ENCODE measurements at places on chromosomes 12 and 14.

GRCh38 chr12:95784915-95785314 lies 5.6 kb downstream of the NTN4 start:
- no peak for DNase-seq

DNA sequence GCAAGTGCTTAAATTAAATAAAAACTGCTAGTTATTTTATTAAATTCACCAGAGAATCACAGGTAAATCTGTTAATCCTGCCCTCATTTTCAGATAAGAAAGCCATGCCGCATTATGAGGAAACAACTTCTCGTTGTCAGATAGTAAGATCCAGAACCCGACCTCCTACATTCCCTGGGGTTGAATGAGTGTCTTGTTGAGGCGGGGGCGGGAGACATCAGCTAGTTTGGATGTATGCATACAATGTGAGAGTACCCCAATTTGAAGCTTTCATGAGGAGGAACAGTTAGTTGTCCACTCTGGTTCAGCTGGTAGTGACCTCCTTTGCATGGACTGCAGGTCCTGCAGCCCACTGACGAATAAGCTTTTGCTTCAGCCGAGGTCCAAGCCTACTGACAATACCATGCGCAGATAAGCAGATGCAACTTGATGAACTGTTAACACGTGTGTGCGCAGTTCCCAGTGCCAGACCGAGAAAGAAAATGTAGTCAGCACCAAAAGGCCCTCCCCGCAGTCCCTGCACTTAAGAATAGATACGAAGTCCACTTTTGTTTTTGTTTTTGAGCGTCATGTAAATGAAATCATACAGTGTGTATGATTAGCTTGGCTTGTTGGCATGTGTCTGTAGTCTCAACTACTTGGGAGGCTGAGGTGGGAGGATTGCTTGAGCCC lies 34.9 kb downstream of the EVL start:
- no peak for DNase-seq

- no peak for DNase-seq
Observed at GRCh38 chr12:130438243-130438620, 100.5 kb downstream of the PIWIL1 start.

DNA sequence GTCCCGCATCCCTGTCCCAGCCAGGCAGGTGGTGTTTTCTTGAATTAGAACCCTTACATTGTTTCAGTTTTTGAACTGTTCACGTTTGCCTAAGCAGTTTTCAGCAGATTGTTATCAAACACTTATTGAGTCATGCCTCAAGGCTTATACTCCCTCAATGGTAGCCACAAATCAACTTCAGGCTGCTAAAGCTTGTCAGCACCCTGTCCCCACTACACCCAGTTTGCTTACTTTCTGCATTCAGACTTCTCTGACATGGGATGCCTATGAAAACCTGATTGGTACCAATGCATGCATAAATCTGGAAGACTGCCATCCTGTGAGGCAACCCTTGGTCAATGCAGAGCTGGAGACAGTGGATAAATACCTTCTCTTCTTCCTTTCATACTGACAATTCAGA lies 225.4 kb downstream of the BTG1 start:
- no peak for DNase-seq

DNA sequence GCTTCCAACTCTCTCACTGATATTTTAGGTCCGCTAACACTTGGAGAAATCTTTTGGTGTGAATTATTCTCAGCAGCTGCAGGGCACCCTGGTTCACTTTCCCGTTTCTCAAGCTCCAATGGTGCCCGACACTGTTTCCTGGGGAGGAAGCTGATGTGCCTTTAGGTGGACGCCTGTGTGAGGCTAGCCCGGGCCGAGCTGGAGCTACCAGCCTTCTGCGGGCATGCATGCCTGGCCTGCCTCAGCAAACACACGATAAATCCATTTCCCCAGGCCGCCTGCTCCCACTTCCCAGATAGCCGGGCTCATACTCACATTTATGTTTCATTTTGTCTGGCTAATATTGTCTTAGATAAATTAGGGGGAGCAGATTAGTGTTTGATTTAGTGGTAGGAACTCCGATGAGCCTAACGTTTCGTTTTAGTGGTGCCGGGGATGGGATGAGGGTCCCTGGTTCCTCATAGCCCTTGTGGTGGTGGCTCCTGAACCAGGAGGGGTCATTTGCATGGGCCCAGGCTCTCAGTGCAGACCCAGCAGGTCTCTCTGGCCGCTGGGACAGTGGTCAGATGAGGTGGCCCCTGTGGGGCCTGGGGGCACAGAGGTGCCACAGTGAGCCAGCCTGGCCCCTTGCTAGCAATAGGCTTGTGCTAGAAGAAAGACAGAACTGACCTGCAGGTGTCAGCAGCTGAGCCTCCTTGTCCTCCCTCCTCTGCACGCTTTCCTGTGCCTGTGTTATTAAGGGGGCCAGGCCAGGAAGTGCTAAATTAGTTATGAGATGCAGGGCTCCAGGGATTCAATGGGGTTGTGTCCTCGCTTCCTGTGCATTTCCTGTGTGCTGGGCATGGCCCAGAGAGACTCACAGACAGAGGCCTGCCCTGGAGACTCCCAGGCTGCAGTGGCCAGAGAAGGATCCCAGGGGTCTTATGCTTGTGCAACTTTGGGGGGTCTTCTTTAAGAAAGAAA lies 88.3 kb downstream of the KIF26A start:
- no peak for DNase-seq

DNA sequence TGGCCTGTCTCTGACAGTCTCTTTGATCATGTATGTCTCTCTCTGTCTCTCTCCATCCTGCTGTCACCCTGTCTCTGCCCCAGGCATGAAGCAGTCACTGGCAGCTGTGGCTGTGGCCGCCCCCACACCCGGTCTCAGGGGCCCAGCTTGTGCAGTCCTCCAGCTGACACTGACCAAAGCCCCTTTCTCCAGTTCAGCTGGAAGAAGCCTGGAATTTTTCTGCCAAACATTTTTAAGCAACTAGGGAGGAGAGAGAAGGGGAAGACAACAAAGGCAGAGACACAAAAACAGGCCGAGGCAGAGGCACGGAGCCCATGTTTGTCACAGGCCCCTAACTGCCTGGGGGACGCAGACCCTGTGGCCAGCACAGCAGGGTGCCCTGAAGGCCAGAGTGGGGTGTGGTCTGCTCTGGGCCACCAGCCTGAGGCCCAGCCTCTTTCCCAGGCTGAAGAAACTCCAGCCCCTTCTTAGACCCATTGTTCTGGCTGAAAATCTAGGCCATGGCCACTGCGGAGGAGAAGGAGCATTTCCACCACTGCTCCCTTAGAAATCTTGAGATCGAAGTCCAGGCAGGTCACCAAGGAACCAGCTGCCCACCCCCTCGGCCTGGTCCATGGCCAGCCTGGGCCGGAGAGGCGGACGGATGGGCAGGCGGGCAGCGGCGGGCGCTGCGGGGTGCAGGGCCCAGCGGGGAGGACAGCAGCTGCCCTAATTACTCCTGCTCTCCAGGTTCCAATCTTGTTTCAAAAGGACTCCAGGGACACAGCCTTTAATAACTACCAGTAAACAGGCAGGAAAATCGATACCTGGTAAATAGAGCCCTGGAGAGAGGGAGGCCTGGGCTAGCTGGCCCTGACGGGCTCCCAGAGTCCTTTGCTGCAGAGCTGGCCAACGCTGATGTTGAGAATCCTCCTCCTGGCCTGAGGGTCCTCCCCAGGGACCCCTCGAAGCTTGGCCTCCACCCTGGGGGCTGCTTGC lies 14.9 kb downstream of the DTX1 start:
- no peak for DNase-seq

DNA sequence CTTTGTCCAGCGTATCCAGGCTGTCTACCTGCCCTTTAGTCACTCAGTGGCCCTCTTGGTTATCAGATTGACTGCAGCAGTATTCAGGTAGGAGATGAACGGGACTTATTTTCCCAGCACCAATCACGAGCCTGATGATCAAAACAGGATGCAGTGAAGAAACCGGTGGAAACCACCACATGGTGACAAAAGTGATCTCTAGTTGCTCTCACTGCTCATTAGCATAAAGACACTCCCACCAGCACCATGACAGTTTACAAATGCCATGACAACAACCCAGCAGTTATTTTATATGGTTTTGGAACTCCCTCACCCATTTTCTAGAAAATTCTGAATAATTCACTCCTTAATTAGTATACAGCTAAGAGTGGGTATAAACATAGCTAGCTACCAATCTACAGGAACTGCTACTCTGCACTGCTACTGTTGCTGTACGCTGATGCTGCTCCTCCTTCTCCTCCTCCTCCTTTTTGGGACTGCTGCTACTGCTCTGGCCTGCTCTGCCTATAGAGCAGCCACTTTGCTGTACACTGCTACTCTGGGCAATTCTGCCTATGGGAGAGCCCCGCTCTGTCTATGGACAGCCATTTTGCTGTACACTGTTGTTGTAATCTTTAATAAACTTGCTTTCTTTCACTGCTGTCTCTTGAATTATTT lies 142.5 kb upstream of the SSTR1 start:
- DNase-seq, result no peak

DNA sequence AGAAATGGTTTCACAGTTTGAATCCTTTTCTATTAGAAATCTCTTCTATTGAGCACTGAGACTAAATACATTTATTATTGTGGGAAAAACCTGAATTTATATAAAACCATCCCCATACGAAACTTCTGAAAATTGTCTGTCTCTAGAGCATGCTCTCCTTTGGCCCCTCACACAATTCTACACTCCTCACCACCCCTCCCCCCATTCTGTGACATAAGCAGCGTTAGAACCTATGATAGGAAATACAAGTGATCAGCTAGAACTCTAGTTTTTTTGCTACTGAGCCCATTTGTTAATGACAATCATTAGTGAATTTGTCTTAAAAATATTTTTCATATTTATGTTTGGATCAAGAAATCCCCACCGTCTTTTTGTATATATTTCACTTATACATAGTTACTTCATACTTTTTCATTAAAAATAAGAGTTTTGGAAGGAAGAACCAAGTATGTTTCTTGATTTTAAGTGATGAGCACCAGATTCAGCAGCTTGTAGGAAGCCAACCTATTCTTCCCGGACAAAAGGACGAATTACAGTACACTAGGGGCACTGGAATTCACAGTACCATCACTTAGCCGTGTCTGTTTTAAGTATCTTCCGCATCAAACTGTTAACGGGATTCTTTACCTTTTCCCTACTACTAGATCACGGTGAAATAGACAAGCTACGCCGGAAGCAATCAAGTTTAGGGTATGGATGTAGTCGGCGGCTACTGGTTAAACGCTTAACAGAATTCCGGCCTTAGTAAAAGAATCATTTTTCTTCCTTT lies 724 bp downstream of the GTSF1 start:
- no peak for DNase-seq

DNA sequence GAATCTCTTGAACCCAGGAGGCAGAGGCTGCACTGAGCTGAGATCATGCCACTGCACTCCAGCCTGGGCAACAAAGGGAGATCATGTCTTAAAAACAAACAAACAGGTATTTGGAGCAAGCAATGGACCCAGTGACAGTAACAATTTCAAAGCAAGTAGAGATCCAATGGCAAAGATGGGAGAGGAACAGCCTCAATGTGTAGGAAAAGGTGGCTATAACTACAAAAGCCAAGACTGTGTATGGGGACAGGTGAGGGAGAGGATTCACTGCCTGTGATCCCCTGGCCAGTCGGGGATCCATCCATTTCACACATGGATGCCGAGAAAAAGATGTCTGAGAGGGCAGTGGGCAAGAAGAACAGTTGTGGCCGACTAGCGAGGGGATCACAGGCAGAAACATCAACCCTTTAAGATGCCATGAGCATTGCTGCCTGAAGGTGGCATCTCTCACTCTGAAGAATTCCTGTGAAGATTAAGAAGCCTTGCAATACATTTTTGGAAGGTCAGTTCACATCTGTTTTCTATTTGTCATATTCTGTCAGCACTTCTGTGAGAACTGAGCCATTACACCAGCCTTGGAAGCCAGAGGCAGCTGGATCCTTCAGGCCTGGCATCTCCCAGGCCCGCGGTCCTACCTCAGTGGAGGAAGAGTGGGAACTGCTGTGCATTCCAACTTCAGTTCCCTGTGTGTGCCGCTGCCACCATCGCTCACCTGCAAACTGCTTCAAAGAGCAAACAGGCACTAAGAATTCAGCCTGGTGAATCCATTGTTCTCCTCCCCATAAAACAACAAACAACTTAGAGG lies 54.5 kb upstream of the FRS2 start:
- peak; percentile 68 for DNase-seq

DNA sequence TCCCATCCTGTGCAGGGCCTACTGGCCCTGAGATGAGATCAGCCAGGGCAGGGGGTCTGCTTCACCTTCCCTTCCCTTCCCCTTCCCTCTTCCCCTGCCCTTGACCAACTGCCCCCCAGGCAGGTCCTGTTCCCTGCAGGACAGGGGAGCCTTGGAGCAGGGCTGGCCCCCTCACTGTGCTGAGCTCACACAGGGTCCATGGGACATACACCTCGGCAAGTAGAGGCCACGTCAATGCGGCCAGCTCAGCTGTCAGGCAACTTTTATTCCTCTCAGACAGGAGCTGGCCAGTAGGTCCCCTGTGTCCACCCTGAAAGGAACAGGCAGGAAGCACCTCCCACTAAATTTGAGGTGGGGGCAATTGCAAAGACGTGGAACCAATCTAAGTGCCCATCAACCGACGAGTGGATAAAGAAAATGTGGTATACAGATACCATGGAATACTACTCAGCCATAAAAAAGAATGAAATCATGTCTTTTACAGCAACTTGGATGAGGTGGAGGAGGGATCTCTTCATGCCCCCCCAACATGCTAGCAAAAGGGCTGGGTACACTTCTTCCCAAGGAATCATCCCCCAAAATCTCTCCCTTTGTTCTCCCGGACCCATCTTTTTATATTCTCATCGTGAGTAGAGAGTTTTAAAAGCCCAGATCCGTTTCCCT lies 148.7 kb downstream of the BCL11B start:
- no peak for DNase-seq

GRCh38 chr14:100618763-100619320 lies 31.6 kb upstream of the BEGAIN start:
- no peak for DNase-seq

DNA sequence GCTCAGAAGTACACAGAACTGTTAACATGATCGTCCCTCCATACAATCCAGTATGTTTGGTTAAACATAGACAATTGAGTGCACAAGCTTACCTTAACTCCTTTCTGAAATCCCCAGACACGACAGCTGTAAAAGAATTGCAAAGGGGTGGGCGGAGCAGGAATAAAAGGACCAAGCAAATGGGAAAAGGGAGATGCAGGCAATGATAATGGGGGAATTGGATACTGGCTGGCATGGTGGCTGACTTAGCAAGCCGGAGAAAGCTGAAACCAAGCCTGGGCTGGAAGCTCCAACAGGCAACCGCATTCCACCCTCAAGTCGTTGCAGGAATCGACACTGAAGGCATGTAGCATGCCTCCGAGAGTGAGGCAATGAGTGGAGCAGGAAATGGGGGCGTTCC lies 96.8 kb upstream of the TMEM132C start:
- no peak for DNase-seq

- DNase-seq, result no peak
Observed at GRCh38 chr12:50331745-50332144, 48.4 kb upstream of the LIMA1 start.

DNA sequence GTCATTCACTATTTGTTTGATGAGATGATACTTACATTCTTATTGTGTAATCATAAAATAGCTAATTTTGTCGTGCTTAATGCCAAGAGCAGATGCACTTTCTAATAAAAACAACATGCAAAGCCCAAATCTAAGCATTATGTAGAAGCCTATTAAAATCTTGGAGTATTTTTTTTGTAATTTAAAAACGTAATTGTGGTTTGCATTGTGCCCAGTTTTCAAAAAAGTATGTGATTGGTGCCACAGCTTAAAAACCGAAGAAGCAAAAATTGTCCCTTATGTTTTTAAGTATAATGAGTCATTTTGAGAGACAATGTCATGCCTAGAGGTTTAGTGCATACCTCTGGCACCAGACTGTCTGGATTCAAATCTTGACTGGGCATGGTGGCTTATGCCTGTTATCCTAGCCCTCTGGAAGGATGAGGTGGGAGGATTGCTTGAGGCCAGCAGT lies 464.8 kb upstream of the RGS6 start:
- no peak for DNase-seq

All from SK-N-MC (cell line).